NK-92 treated with Interleukin-12 subunit alpha and Interleukin-12 subunit beta, amount 100 ng/mL, for 24 hours (cell line): ENCODE measurements at places on chromosomes 1 and 21.

DNA sequence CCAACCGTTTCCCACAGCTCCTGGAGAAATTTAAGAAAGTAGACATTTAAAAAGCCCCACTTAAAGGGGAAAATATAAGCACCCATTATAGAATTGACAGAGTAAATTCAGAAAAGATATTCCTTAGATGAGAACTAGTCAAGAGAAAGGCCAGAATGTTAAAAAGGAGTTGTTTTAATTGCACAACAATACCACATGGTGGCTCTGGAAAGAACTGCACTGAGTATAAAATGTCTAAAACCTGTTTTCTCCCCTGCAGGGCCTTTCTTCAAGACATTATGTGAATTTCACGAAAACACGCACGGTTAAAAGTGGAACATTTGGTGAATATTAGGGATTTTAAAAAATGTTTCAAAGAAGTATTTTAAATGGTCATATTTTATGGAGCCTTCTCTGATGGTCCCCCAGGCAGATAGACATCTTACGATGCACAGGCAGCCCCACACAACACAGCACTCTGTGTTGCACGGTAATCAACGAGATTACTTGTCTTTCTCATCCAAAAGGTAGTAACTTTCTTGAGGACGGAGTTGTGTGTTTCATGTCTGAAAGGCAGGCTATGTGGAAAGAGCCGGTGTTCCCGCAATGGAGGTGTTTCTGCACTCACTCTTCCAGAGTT is 101.9 kb downstream of the PRRX1 start:
- no peak for DNase-seq

DNA sequence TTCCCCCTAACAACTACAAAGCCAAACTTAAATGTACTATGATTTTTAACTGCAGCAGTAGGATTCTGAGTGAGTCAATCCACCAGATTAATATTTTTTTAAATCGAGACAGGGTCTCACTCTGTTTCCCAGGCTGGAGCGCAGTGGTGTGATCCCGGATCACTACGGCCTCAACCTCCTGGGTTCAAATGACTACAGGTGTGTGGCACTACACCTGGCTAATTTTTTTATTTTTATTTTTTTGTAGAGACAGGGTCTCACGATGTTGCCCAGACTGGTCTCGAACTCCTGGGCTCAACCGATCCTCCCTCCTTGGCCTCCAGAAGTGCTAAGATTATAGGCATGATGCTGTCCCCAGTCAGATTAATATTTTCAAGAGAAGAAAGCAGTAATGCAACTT is 88.1 kb downstream of the SLC45A1 start:
- DNase-seq, result no peak

GRCh38 chr1:116435806-116436610 is 63.0 kb downstream of the ATP1A1 start:
- no peak for DNase-seq

- DNase-seq, result no peak
These were observed 3.1 kb downstream of the TFAP2E start for GRCh38 chr1:35576061-35576765.

- DNase-seq, result no peak
These were observed 40.9 kb downstream of the PDPN start for GRCh38 chr1:13624526-13624925.
